HFFc6 (cell line): ENCODE measurements at places on chromosomes 3 and 15. TPM values are rescaled to one million over a fixed set of nuclear protein-coding genes. Genes with fewer than 3 reads are reported as not detected.

The VEPH1 gene
- 31.7 to 62.3 TPM (median 52.3 TPM) in 3 replicates for total RNA-seq

DNA sequence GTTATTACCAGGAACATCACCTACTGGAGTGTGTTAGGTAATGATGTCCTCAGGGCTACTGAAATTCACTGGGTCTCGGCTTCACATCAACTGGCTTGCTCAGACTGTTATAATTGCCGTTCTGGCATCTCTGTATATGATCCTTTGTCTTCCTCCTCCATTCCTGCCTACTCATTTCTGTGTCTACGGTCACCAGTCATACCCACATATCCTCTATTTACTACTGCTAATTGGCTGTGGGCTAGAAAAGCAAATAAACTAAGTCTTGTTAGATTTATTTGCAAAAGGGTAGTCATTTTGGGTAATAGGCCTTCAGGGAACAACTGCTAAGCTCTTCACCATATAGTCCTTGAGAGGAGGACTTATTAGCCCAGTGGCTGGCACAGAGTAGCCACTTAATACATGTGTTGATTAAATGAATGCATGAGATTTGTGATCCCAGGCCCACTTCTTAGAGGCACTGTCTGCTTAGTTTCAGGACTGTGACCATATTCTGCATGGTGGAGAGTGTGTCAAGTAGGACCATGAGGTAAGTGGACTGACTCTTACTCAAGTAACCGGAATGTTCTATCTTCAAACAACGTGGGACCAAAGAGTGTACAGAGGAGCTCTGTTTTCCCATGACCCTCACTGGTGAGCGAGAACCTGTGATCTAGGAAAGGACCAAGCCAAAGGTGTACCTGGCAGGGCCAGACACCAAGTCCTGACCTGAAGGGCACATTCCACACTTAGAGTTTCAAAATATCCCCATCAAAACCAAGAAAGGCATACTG lies 13.2 kb downstream of the ZDHHC3 start:
- H3K4me3 ChIP-seq = no peak overlapping the region
- H3K4me1 ChIP-seq = peaks cover 38% of the 10 kb centered on the region
- H3K36me3 ChIP-seq = peaks cover 4% of the 10 kb centered on the region; the same call in 1 of the 2 replicates
- no peaks in the 10 kb centered on the region for H3K27me3 ChIP-seq
- peak; percentile 47 for DNase-seq

GRCh38 chr3:189624130-189624529 lies 7.1 kb upstream of the TP63 start:
- no peak overlapping the region for H3K4me3 ChIP-seq
- H3K27ac ChIP-seq = no peak overlapping the region
- H3K36me3 ChIP-seq = no peaks in the 10 kb centered on the region
- H3K27me3 ChIP-seq = no peaks in the 10 kb centered on the region; the same call in 1 of the 2 replicates
- no peak for DNase-seq

The SYNPR gene
- total RNA-seq = not detected in 2 replicates

- DNase-seq = no peak
- H3K27me3 ChIP-seq = no peaks in the 10 kb centered on the region
- H3K27ac ChIP-seq = no peak overlapping the region
Measured at GRCh38 chr3:142542054-142542453, 36.5 kb downstream of the ATR start.

- H3K4me1 ChIP-seq = peaks cover 62% of the 10 kb centered on the region
- peak overlapping the region; percentile 48 for H3K4me3 ChIP-seq
- no peak for DNase-seq
Measured at GRCh38 chr15:70726753-70727152, 36.6 kb downstream of the UACA start.

The CD47 gene
- total RNA-seq = 75.5 and 104 TPM in 2 replicates

The IL16 gene
- total RNA-seq = not detected in 3 replicates

GRCh38 chr3:52912885-52913731 lies 15.8 kb upstream of the STIMATE start:
- H3K27me3 ChIP-seq = no peaks in the 10 kb centered on the region; the same call in 1 of the 2 replicates
- no peak overlapping the region for H3K4me3 ChIP-seq
- no peak overlapping the region for H3K27ac ChIP-seq
- no peak for DNase-seq

The UROC1 gene
- total RNA-seq = not detected in 3 replicates
